ENCODE measurements at places on chromosomes 12 and 14.

DNA sequence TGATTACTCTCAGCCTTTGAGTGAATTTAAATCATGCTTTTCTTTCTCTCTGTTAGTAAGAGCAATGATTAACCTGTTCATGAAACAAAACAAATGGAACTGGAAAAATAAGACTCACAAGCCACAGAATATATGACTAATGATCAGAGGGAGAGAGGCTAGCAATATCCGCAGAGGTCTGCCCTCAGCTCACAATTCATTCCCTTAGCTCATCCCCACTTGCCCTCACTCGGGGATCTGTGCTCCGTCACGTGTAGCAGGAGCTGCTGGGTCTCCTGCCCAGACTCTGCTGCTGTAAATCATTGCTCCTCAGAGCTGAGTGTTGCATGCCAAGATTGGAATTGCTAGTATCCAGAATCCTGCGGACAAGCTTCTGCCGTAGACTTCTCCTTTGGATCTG lies 53.1 kb upstream of the GNG2 start:
- no peak for DNase-seq

DNA sequence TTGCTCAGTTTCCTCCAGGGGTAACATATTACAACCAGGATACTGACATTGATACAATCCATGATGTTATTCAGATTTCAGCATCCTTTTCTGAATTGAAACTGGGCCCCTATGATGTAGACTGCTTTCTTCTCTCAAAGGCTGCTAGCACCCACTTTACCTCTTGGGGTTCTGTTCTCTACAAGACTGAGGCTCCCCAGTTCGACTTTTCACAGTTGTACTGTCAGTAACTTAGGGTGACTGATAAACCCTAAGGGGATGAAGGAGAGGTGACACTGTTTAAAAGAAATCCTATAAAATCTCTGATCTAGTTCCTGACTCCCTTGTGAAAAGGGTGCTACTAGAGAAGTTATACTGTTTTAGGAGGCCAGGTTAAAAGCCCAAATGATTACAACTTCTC lies 818 bp downstream of the VPS33A start:
- no peak for DNase-seq

GRCh38 chr12:52141875-52142274 lies 49.9 kb downstream of the KRT80 start:
- DNase-seq: no peak

- DNase-seq: no peak
These were observed 13.1 kb upstream of the TMTC1 start for GRCh38 chr12:29796823-29797263.

DNA sequence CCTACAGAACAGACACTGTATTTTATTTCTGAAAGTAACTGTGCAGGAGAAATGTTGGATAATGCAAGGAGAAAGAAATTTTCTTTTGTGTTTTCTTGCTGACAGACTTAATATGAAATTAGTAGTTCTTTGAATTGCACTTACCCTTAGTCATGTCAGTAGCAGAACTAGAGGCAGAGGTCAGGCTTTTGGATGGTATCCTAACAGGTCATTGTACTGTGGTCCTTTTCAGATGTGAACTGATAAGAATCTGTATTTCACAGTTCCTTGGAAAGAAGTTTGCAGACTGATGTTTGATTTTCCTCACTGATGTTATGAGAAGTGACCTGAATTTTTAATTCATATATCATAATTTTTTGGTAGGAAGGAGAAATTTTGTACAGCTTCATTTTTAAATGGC lies 46.0 kb downstream of the VRK1 start:
- DNase-seq: no peak
